ENCODE measurements at places on chromosomes 12 and 14.
A peak's percentile ranks its signal among the peaks of the same experiment; 100 is the strongest.

DNA sequence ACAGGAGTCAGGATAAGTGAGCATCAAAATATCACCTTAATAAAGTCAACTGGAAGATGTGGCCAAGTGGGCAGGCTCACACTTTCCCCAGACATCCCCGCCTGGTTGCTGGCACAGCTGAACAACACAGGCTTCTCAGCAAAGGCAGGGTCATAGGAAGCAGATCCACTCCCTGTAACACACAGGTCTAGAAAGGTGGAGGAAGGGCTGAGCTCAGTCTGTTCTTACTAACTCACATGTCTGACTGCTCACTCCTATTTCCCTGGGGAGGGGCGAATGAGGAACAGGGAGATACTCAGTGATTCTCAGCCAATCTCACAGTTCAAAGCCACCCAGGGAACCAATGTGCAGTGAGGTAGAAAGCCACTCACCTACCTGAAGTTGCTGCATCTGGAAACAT, 45.0 kb upstream of the AMN1 start:
- DNase-seq = peak; percentile 36

- peak; percentile 13 for DNase-seq
Observed at GRCh38 chr12:12612358-12612757, 682 bp downstream of the CREBL2 start.

- DNase-seq = no peak
Observed at GRCh38 chr14:99716091-99716849, 32.2 kb downstream of the CYP46A1 start.

DNA sequence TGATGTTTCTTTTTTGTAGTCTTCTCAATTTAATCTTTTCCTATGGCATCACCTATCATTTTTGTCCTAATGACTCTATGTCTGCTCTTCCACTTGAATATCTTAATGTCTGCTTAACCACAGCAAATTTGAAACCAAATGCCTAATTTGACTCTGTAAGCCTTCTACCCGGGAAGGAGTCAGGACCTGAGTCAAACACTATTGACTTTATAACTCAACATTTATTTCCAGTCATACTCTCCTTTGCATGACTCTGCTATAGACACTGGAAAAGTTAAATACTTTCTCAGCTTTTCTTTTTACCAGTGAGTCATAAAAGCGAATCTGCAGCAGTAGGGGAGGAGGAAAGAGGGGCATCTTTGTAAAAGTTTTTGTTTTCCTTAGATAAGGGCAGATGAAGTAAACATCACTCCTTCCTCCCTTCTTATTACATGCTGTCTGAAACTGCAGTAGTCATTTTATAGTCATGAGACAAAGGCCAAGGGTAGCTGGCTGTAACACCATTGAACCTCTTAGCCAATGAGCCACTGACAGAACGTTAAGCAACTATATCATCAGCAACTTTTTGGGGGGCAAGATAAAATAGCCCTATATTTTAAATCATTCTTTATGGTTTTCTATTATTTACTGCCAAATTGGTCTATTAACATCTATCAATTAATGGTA, 179.3 kb downstream of the MIPOL1 start:
- DNase-seq = no peak

GRCh38 chr12:131603939-131604795, 106.7 kb upstream of the SFSWAP start:
- no peak for DNase-seq

- no peak for DNase-seq
Observed at GRCh38 chr14:100271247-100271939, 32.4 kb downstream of the YY1 start.

GRCh38 chr12:130879781-130880389, 8.0 kb downstream of the RAN start:
- peak; percentile 12 for DNase-seq

DNA sequence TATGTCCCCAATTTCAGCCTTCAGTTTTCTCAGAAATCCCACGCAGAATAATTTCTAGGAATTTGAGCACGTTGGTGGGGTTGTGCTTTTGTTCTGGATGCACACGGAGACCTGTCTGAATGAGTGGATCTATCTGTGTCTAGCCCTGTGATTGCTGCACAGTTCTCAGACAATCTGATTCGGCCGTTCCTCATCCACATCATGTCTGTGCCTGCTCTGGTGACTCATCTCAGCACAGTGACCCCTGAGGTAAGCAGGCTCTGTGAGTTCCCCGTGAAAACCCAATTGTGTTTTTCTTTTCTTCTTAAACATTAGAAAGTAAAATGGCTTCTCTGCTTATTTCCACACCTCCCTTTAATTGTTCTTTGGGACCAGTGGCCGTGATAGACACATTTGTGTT, 20.2 kb downstream of the UBE3B start:
- DNase-seq = no peak

DNA sequence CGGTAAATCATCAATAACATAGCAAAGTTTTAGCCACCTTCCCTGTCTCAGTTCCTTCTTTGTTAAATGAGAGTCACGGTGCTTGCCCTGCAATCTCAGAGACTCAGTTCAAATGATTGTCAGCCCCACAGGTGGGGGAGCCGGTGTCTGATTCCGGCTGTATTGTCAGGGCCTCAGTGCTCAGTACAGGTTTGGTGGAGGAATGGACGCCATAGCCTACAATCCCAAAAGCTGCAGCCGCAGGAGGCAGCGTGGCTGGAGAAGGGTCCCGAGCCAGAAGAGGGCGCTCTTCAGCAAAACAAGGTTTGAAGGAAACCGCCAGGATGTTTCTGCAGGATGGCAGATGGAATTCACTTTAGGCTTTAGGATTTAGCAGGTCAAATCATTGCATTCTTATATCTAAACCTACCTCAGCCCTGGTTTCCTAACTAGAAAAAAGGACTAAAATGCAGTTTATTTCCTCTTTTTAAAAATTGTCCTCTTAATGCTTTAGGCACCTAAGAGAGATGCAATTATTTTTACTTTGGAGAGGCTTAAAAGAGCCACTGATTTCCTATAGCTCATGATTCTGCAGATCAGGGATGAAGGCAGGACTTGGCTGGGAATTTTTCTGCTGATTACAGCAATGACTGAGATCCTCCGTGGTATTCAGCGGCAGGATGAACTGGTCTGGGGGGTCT, 29.2 kb downstream of the FOS start:
- peak; percentile 65 for DNase-seq

DNA sequence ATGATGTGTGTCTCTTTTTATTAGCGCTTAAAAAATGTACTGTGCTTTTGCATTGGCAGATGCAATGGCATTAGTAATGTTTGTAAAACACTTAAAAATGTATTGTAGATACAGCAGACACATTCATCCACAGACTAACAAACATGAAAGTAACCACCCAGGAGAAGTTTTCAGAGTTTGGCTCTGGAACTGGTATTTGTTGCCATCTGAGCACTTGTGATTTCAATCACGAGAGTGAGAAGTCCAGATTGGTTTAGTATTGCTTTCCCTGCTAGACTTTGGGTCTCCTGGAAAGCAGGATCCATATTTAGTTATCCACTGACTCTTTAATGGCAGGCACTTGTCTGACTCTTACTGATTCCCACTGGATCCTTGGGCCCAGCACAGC, 13.2 kb downstream of the RASSF8 start:
- DNase-seq = no peak

DNA sequence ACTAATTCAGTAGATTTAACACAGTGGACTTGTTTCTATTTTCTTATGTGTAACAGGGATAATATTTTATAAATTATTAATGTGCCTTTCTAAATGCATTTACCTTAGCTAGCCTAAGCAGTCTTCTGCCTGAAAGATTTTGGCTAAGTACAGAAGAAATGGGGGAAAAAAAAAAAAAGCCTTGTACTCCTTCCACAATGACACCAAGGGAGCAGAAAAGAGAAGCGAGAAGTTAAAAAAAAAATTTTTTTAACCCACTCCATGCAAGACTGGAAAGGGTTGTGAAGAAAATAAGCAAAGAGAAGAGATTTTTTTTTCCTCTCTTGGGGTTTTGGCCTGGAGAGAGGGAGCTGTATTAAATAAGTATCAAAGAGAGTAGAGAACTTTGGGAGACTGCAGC, 28.7 kb downstream of the NELL2 start:
- DNase-seq = peak; percentile 6

GRCh38 chr12:45433441-45433868, 217.6 kb downstream of the ANO6 start:
- DNase-seq = no peak

DNA sequence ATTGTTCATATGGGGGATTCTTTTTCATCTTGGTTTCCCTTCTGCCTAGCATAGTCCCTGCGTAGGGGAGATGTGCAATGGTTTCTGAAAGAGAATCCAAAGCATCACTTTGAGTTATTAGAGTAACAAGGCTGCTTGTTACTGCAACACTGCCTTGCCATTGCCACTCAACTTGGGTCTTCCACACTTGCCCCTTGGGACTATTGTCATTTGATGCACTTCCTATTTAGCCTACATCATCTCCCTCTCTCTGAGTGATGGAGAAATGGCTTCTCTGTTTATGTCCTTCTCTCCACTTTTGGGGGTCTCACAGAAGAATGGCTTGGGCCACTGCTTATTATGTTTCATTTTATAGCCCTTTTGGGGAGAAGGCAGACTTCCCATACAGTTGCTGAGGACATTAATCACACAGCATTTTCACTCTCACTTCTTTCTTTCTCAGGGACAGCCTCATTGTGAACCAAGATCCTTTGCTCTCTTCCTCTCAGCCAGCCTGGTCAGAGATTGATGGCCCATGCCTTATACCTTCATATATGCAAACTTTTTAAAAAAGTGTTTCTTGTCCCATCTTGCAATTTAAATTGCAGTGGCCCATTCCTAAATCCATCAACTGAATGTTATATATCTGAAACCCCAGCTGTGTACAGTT, 50.8 kb upstream of the POC1B start:
- no peak for DNase-seq

DNA sequence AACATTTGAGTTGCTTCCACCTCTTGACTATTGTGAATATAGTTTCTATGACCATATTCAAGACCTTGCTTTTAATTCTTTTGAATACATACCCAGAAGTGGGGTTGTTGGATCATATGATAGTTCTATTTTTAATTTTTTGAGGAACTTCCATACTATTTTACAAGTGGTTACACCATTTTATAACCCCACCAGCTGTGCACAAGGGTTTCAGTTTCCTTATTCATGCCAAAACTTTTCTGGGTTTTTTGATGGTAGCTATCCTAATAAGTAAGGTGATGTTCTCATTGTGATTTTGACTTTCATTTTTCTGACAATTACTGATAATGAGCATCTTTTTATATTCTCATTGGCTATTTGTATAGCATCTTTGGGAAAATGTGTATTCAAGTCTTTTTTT, 109.4 kb upstream of the GARIN2 start:
- no peak for DNase-seq

DNA sequence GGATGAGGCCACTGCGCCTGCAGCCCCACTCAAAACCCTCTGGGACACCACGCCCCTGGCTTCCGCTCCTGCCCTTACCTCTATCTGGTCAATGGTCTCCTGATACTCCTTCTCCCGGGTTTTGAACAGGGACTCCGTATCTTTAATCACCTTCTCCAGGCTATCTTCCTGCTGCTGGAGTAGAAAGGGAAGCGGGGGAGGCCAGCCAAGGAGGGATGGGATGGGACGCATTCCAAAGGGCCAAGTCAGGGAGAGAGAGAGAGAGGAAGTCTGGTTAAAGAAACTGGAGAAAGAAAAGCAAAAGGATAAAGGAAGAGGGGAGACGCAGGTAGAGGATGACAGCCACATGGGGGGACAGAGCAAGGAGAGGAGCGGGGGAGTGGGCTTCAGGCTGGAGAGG, 7.9 kb downstream of the IFFO1 start:
- DNase-seq = no peak

DNA sequence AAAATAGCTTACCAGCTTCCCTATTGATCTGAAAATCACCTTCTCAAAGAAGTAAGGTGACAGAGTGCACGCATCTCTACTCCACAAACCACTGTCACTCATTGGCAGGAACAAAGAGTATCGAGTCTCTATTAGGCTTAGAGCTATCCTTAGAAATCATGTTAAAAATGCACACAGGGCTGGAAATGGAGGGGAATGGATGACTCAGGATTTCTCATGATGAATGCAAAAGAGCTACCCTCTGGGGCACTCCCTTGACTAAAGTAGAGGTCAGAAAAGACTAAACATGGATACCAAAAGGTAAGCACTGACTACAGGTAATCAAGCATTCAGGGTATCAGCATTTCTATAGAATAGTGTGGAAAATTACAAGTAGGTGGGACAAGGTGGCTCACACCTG, 96.1 kb upstream of the ANO4 start:
- DNase-seq = no peak

DNA sequence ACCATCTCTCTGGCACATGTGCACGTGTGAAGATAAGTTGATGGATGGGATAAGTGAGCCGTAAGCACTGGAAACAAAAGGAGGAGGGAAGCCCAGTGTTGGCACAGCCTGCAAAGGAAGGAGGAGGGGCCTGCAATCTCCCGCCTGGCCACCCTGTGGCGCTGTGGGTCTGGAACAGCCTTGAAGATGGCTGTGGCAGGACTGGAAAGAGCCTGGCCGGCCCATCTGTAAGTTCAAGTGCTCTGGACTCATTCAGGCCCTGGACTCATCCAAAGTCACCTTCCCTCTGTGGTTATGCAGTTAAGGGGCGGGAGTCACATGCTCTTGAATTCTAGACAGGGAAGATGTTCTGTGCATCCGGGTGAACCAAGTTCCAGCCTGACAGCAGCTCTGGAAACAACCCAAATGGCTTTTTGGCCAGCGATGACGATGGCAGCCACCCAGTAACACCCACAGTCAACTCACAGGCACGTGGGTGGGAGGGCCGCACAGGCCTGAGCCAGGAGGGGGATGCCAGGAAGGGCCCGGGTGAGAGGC, 50.4 kb downstream of the CHGA start:
- no peak for DNase-seq

DNA sequence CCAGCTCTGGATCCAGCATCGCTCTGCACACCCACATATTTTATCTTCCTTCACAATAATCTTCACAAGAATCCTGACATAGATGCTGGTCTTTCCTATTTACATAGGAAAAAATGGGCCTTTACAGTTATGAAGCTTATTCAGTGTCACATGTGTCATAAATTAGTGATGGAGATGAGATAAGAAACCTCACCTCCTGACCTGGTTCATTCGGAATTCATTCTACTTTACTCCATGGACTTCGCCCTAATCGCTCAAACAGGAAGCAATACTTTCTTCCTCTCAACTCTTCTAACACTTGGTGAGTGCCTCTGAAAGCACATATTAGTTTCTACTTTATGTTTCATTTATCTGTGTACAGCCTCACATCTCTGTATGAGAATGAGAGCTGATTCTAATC, 12.0 kb upstream of the SINHCAF start:
- no peak for DNase-seq

DNA sequence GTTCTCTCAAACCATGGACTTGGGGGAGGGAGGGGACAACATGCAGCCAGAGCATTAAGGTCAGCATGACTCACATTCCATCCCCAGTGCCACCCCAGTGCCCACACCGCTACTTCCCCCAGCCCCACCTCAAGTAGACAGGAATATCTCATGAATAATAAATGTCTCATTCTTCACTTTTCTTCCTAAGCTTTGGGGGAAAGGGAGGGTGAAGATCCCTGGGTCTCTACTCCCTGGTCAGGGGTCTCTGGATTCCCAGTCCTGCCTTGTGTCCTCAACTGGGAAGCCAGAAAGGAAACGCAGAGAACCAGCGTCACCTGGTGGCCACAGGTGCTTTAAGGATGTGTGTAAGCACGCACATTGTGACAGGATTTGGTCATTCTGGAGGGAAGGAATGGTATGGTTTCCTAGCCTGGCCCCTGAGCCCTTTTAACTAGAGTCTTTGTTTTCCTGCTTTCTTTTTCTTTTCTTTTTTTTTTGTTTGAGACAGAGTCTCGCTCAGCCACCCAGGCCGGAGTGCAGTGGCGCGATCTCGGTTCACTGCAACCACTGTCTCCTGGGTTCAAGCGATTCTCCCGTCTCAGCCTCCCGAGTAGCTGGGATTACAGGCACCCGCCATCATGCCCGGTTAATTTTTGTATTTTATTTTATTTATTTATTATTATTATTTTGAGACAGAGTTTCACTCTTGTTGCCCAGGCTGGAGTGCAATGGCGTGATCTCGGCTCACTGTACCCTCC, 3.4 kb downstream of the GPR84 start:
- DNase-seq = peak; percentile 43
